ENCODE measurements at places on chromosomes 2 and 18.
A peak's percentile ranks its signal among the peaks of the same experiment; 100 is the strongest.

DNA sequence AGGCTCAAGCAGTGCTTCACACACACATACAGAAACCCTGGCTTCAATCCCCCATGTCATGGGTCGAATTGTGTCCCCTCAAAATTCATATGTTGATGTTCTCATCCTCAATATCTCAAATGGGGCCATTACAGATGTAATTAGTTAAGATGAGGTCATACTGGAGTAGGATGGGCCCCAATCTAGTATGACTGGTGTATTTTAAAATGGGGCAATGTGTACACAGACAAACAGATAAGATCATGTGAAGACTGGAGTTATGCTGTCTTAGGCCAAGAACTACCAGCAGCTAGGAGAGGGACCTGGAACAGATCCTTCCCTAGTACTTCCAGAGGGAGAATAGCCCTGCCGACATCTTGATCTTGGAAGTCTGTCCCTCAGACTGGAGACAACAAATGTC, 167.7 kb downstream of the MYO3B start:
- no peak for DNase-seq

DNA sequence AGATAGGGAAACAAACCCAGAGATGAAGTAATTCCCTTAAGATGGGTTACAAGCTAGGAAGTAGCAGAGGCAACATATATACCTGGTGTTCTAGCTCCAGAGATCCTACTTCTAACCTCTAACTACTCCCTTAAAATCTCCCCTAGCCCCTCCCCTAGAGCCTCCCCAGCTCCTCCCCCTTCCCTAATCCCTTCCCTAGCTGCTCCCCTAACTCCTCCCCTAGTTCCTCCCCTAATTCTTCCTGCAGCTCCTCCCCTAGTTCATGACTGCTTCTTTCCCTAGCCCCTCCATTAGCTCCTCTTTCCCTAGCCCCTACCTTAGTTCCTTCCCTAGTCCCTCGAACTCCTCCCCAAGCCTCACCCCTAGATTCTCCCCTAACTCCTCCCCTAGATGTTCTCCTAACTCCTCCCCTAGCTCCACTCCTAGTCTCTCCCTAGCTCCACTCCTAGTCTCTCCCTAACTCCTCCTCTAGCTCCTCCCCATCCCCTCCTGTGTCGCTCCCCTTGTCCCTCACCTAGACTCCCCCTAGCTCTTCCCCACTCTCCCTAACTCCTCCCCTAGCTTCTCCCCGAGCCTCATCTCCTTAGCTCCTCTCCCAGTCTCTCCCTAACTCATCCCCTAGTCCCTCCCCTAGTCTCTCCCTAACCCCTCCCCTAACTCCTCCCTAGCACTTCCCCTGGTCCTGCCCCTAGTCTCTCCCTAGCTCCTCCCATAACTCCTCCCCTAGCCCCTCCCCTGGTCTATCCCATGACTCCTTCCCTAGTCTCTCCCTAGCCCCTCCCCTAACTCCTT, 108.9 kb downstream of the CD226 start:
- no peak for DNase-seq

DNA sequence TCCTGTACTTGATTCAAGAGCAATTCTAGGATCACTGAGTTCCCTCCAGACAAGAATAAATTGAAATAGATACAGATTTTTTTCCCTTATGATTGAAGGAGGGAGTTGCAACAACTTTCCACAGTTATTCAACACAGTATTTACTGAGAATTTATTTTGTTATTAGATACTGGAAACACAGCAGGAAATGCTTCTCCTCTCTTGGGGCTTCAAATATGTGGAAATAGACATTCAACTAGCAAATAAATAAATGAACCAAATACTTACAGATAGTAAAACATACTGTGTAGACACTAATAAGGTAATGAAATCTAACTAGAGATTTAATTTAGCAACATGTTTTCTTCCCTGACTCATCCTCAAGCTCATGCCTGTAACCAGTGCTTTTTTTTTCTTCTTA, 169.2 kb downstream of the LNPK start:
- DNase-seq = no peak

DNA sequence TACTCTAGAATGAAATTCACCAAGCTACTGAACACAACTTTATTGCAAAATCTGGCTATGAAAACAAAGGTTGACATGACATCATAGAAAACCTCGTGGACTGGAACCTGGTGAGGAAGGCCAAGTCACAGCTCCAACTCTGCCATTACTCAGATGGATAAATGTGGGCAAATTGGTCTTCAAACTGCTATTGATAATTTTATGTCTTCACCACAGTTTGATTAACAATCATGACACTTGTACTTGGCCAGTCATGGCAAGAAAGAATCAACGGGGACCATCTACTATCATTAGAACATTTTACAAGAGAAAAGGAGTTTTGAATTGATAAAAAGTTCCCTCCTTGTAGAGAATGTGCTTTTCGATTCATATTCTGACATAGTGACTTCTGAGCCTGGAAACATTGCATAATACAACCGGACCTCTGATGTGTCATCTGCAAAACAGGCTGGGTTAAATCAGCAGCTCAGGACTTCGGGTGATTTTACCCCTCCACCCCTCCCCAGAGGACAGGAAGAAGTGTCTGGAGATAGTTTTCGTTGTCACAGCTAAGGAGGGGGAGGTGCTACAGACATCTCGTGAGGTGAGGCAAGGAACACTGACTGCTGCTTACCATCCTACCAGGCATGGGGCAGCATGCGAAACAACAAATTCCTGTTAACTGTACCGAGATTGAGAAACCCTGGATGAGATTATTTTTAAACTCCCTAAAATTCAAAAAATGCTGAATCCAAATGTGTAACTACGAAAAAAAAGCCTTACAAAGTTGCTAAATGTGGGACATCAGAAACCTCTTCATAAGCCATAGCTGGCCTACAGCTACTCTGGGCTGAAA, 8.4 kb downstream of the L3MBTL4 start:
- no peak for DNase-seq

DNA sequence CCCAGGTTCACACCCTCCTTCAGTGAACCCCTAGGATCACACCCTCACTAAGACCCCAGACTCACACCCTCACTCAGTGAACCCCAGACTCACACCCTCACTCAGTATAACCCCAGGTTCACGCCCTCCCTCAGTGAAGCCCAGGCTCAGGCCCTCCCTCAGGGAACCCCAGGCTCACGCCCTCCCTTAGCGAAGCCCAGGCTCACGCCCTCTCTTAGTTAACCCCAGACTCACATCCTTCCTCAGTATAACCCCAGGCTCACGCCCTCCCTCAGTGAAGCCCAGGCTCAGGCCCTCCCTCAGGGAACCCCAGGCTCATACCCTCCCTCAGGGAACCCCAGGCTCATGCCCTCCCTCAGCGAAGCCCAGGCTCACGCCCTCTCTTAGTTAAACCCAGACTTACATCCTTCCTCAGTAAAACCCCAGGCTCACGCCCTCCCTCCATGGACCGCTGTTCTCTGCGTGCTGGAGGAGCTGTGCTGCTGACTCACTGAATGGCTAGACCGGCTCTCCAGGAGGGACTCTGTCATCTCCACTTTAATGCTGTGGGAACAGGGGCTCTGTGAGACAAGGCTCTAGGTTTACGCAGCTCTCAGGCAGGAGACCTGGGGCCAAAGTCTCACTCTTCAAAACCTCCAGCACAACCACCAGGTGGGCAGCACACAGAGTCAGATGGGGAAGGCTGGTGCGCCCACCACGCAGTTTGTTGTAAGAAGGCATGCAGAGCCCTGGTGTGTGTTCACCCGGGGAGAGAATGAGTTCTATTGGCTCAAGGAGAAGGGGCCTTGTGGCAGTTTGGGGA, 506.9 kb upstream of the MYT1L start:
- no peak for DNase-seq

GRCh38 chr2:79114797-79115494, 5.3 kb upstream of the REG1A start:
- no peak for DNase-seq

- DNase-seq = no peak
These were observed 360.3 kb downstream of the TGIF1 start for GRCh38 chr18:3810296-3810695.

GRCh38 chr2:21642647-21643046, 518.9 kb downstream of the TDRD15 start:
- no peak for DNase-seq

DNA sequence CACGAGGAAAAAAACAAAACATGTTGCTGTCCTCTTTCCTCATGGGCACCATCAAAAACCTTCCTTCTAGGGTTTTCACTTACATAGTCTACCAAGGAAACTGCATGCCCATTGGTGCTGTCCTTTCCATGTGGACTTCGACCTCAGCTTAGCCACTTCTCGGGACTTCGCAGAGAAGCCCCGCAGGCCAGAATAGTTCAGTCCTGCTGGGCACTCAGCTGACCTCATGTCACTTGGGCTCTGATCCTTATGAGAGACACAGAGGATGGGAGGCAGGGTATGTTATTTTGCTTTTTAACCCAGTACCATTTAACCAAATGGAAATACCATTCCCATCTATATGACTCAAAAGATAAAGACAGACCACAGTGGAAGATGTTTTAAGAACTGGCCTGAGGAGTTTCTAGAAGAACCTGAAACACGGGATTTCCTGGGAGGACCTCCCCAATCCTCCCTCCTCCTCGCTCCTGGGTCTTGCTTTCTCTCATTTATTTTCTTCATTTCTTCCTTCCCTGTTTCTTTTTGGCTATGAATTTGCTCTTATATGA, 28.4 kb downstream of the AAK1 start:
- no peak for DNase-seq

DNA sequence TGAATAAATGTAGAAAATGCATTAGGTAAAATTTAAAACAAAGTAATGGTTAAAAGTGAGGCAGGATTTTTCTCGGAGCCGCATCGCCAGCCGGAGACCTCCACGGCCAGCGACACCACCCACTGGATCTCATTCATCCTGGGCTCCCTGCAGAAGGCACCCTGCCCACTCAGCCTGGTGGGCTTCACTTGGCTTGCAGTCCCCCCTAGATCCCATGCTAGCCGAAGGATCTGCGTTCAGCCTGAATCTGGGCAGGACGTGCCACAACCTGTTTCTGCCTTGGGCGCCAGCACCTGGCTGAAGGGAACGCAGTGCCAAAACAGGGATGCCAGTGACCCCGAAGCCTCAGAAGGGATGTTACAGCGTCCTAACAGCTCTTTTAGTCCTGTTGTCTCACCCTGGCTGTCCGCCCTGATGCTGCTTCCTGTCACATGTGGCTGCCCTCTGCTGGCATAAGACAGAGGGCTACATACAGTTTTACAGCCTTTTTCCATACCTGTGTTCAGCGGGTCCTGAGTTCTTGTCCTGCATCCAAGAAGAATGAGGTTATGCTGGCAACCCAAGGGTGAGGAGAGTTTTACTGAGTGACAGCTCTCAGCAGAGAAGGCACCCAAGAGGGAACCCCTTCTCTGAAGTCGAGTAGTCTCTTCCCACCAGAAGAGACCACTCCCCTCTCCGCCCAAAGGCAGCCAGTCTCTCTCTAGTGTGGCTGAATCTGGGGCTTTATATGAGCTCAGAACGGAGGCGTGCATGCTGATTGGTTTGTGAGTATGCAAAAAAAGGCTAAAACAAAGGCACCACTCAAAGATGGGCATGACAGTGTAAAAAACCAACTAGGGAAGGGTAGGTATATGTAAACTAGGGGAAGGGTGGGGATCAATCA, 173.1 kb upstream of the GYPC start:
- DNase-seq = no peak

DNA sequence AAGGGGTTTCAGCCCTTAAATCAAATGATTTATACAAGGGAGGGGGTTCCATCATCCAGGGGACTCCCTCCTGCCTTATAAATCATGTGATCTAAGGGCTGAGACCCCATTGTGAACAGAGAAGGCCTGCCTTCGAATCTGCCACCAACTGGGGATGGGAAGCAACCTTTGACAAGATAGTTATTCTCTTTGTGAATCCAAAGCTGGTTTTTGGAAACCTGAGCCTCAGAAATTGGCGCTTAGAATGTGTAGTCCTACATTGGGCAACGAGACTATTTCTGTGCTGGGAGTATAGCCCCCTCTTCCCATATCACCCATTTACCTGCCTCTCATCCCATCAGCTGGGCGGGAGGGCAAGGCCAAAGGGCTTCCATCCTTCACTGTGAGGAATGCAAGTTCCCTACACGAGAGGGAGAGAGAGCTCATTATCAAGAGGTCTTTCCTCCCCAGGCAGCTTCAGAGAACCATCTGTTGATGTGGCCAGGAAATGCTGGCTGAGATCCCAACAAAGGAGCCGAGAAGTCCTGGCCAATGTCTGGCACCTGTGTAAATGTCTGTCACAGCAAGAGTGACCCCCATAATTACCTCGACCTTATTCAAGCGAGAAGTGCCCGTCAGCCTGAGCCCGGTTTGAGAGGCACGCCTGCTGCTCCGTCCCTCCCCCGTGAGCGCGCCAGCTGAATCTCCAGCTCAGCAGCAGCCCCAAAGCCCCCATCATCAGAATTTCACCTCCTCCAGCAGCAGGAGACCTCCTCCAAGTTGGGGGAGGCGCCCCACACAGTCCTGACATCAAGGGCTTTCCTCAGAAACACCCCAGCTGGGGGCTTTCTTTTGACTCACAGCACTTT, 48.4 kb upstream of the APCDD1 start:
- peak; percentile 59 for DNase-seq

Data from right kidney (tissue), 9 donors.